ENCODE measurements at places on chromosomes 7 and 10. TPM values are rescaled to one million over a fixed set of nuclear protein-coding genes. Genes with fewer than 3 reads are reported as not detected.

Gene SLC26A4
- 10.4 TPM for total RNA-seq

Gene ADAM22
- total RNA-seq = 0.26 TPM

GRCh38 chr10:17196573-17196972 is 4.9 kb downstream of the TRDMT1 start:
- no peak for DNase-seq

DNA sequence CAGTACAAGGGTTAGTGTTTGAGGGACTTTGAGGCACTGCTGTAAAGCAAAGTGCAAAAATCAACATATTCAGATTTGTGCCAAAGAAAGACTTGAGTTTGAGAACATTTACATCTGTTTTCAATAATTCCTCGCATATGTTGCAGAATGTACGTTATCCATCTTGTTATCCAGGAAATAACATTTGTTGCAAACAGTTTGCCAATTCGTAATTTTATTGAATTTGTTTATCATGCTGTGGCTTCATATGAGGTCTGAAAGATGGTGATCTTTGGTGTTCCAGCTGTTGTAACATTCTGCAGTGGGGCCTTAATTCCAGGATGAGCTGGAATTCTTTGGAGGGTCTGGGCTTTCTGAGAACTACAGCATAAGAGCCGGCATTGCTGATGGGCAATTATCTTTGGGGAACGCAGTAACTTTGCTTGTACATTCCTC is 396.2 kb downstream of the LRMDA start:
- DNase-seq = no peak

GRCh38 chr10:101337836-101338235 is 16.1 kb upstream of the BTRC start:
- no peak for DNase-seq

GRCh38 chr7:92432299-92432946 is 14.9 kb upstream of the GATAD1 start:
- DNase-seq = no peak

GRCh38 chr10:67011480-67011879 is 85.6 kb downstream of the LRRTM3 start:
- DNase-seq = no peak

- no peak for DNase-seq
Measured at GRCh38 chr10:22478555-22479334, 133.4 kb downstream of the SPAG6 start.

DNA sequence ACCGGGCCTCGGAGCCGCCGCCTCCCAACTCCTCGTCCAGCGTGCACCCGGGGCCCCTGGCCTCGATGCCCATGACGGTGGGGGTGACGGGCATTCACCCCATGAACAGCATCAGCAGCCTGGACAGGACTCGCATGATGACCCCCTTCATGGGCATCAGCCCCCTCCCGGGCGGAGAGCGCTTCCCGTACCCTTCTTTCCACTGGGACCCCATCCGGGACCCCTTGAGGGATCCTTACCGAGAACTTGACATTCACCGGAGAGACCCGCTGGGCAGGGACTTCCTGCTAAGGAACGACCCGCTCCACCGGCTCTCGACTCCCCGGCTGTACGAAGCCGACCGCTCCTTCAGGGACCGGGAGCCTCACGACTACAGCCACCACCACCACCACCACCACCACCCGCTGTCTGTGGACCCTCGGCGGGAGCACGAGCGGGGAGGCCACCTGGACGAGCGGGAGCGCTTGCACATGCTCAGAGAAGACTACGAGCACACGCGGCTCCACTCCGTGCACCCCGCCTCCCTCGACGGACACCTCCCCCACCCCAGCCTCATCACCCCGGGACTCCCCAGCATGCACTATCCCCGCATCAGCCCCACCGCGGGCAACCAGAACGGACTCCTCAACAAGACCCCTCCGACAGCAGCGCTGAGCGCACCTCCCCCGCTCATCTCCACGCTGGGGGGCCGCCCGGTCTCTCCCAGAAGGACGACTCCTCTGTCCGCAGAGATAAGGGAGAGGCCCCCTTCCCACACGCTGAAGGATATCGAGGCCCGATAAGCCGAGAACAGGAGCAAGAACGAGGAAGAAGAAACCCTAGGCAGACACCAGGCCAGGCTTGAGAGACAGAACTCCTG is 341.5 kb upstream of the GALNT17 start:
- no peak for DNase-seq

Data from dermis microvascular lymphatic vessel endothelial cell (primary cell).